Tibial nerve (tissue), 4 donors: ENCODE measurements at places on chromosomes 2 and 18.

- DNase-seq = no peak
These were observed 478.9 kb downstream of the EIPR1 start for GRCh38 chr2:2898744-2899143.

DNA sequence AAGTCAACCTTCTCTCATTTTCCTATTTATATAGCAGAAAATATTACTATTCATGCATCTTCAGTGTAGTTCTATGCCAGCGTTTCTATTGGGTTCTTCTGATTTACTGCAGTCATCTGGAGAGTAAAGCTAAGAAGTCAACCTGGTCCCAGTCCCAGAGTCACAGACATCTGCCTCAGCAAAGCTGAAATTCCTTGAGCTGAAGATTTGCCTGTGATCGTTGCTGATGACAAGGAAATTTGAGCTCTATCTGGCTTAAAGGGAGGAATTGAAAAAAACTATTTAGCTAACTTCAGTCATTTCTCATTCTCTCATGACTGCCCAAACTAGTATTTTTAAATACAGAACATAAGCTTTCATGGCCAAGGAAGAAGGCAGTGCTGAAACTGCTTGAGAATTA is 45.7 kb downstream of the RND3 start:
- DNase-seq = no peak

- DNase-seq = no peak
These were observed 4.9 kb downstream of the RALB start for GRCh38 chr2:120257522-120257921.

GRCh38 chr2:218082586-218083351 is 13.7 kb downstream of the RUFY4 start:
- DNase-seq = no peak

DNA sequence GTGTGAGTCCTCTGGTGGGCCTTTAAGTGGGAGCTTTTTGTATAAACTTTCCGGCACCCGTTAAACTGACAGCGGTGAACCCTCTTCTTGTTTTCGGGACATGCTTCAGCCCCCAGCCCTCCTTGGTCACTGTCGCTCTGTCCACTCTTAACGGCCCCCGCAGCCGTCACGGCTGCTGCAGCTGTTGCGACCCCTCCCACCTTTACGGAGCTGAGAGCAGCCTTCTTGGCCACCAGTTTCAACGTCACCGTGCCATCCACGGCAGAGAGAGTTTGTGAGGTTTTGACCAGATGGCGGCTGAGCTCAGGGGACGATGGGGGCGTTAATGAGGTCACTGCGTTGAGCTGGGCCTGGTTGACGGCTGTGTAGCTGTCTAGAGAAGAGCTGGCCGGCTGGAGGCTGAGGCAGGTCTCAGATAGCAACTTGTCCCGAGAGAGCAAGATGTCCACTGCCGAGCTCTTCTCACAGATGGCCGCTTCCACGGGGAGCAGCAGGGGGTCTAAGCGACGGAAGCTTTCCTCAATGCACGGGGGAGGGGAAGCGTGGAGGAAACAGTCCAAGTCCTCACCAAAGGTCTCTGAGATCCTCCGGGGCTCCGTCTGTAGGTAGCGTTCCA is 41.9 kb downstream of the KLF7 start:
- no peak for DNase-seq

DNA sequence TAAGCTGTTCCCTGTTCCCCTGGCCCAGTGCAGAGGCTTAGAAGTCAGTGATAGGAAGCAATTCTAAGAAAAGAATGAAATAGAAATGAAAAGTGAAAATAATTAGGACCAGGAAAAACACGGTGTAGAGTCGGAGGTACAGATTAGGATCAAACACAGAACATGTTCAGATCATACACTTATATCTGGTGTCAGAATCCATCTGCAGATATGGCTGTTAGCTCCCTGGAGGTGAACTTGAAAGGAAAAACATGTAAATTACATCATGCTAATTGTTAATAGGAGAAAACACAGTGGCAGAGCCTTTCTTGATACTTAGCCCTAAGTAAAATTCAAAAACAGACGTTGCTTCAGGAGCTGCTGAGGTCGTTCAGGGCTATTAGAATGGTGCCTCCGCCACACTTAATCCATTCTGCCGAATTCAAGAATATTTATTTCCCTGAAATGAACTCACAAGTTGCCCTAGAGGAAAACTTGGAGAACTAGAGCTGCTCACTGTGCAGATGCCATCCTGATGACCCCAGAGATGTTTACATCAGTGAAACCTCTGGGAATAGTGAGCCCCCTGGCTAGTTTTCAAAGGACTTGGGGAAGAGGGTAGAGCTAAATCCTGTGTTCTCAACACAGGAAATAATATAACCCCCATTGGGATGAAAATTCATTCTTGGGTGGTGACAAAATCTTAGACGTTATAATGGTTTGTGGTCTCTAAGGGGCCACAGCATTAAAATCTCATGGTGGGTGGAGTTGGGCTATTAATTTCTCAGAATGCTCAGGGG is 27.5 kb downstream of the LPIN1 start:
- no peak for DNase-seq

DNA sequence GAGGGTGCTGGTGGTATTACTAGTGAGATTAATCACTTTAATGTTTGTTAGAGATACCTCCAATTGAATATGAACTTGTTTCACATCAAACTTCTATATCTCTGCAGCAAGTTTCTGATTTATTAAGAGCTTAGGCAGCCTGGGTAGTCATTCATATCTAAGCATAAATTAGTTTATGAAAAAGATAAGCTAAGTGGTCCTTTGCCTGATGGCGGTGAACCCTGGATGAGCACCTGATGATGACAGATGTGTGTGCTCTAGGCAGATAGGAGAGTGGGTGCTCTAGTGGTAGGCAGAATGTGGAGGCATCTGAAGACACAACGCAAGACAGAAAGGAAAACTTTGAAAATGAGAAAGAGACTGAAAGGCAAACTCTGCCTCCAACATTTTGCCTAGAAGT is 5.0 kb downstream of the FKBP7 start:
- DNase-seq = no peak

- DNase-seq = no peak
These were observed 91.9 kb downstream of the MRPS9 start for GRCh38 chr2:105129722-105130232.

- no peak for DNase-seq
These were observed 18.1 kb upstream of the ROCK1 start for GRCh38 chr18:21129566-21130216.

GRCh38 chr2:65595630-65596029 is 163.2 kb upstream of the SPRED2 start:
- DNase-seq = no peak
